ENCODE measurements at places on chromosomes 7 and 10. TPM values are rescaled to one million over a fixed set of nuclear protein-coding genes. Genes with fewer than 3 reads are reported as not detected.

GRCh38 chr10:18880530-18880929 is 168.1 kb upstream of the MALRD1 start:
- DNase-seq: no peak

DNA sequence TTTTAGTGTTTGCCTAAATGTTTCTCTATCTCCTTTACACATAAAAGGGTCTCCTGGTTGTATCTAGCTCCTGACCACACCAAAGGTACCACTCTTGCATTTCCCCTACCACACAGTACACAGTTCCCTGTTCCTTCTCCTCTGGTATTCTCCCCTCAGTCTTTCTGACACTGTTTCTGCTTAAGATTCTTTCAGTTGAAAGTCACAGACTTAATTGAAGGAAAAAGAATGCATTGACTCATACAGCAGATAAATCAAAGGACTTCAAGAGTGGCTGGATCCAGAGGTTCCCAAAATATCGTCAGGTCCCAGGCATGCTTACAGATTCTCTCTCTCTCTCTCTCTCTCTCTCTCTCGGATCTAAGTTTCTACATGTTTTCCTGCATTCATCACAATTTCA is 185.6 kb upstream of the LRGUK start:
- DNase-seq: no peak

- no peak for DNase-seq
These were observed 190.1 kb upstream of the STK17A start for GRCh38 chr7:43392638-43393330.

- DNase-seq: no peak
These were observed 86.0 kb downstream of the SEMA3E start for GRCh38 chr7:83562960-83563359.

DNA sequence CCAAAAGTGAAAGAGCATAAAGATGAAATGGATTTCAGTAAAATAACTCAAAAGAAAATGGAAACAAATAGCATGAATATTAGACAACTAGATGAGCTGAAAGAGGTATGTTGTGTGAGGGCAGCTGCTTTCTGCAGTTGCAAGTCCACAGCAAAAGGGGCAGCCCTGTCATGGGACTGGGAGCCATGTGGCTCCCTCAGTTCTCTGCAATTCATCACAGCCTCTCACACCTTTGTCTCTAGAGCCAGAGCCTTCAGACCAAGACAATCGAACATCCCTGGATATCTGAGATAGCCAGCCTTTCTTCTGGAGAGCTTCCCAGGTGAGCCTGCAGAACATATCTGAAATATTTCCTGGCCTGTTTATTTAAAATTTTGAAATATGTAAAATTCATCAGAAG is 538.7 kb downstream of the REEP3 start:
- DNase-seq: no peak

GRCh38 chr10:2917926-2918325 is 149.4 kb upstream of the PFKP start:
- DNase-seq: no peak

GRCh38 chr10:91434041-91434440 is 23.9 kb downstream of the HECTD2 start:
- DNase-seq: no peak

DNA sequence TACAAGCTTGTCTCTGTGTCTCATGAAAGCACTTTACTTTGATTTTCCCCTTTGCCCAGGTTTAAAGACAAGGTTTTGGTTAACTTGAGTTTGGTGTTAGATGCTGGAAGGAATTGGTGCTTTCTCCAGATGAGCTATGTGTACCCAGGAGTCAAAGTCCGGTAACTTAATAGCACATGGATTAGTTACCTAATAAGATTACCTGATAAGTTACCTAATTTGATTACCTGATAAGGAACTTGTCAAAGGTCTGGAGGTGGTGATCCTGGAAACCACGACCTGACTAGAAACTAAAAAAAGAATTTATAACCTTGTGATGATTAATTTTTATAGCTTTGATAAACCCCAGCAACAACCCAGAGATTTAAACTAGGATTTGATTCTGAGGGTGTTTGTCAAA is 269.9 kb upstream of the CACNA2D1 start:
- no peak for DNase-seq

DNA sequence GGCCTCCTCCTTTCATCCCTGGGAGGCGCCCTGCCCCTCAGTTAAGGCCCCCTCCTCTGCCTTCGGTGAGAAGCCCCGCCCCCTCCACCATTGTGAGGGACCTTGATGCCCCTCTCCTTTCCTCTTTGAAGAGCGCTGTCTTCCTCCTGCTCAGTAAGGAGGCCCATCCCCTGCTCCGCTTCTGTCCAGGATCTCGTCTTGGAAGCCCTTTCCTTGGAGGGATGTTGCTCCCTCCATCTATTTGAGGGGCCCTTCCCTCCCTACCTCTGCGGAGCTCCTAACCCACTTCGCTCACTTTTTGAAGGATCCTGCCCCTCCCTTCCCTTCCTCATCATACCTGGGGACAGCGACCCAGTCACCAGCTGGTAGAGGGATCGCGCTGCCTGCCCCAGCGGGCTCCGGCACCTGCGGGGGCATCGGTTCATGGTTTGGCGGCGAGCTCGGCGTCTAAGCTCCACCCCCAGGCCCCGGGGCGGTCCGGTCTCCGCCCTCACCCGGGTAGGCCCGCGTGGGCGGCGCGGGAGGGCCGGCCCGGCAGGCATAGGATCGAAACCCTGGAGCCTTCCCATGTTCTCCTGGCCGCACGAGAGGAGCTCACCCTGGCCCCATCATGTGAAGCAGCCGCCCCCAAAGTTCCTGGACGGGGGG is 4.1 kb downstream of the KCNIP2 start:
- DNase-seq: peak; percentile 44

DNA sequence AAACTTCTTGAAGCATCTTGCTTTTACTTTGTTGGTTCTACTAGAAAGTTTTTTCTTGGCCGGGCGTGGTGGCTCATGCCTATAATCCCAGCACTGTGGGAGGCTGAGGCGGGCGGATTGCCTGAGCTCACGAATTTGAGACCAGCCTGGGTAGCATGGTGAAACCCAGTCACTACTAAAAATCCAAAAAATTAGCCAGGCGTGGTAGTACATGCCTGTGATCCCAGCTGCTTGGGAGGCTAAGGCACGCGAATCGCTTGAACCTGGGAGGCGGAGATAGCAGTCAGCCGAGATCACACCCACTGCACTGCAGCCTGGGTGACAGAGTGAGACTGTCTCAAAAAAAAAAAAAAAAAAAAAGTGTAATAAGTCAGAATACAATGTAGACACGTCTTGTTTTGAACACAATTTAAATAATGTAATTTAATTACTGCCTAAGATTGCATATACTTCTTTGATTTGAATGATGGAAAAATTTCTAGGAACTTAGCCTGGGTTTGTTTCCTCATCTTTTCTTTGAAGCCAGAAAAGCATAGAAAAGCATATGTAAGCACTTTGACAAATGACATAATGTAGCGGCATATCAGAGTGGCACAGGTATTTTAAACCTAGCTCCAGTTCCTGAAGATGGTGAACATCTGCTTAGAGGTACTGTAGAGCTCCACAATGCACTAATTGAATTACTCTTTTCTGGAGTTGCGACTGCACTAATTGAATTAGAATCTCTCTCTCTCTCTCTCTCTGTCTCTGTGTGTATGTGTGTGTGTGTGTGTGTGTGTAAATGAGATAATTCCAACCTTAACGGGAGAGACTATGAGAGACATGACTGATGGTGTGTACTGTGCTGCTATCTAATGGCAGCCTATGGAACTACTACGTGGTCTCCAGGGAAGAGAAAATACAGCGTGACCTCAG is 87.8 kb downstream of the BTRC start:
- DNase-seq: no peak

DNA sequence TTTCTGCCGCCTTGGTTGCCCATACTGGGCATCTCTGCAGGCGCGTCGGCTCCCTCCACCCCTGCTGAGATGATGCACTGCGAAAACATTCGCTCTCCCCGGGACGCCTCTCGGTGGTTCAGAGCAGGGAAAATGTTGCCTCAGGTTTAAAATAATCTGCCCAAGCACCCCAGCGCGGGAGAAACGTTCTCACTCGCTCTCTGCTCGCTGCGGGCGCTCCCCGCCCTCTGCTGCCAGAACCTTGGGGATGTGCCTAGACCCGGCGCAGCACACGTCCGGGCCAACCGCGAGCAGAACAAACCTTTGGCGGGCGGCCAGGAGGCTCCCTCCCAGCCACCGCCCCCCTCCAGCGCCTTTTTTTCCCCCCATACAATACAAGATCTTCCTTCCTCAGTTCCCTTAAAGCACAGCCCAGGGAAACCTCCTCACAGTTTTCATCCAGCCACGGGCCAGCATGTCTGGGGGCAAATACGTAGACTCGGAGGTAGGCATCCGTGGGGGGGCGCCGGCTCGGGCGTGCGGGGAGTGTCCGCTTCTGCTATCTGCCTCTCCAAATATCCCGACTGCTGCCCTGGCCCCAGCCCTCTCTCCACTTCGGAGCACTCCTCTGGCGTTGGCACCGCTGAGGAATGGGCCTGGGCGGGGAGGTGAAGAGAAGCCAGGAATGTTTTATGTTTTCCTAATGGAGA is at the start of gene CAV1:
Gene CAV1, plus strand, starts transcription at position 428 of the 689 bp plus-strand sequence. Its CDS starts 27 bp downstream, at position 455.
- peak; percentile 83 for DNase-seq

- no peak for DNase-seq
These were observed 26.8 kb upstream of the FOXK1 start for GRCh38 chr7:4655311-4655710.

DNA sequence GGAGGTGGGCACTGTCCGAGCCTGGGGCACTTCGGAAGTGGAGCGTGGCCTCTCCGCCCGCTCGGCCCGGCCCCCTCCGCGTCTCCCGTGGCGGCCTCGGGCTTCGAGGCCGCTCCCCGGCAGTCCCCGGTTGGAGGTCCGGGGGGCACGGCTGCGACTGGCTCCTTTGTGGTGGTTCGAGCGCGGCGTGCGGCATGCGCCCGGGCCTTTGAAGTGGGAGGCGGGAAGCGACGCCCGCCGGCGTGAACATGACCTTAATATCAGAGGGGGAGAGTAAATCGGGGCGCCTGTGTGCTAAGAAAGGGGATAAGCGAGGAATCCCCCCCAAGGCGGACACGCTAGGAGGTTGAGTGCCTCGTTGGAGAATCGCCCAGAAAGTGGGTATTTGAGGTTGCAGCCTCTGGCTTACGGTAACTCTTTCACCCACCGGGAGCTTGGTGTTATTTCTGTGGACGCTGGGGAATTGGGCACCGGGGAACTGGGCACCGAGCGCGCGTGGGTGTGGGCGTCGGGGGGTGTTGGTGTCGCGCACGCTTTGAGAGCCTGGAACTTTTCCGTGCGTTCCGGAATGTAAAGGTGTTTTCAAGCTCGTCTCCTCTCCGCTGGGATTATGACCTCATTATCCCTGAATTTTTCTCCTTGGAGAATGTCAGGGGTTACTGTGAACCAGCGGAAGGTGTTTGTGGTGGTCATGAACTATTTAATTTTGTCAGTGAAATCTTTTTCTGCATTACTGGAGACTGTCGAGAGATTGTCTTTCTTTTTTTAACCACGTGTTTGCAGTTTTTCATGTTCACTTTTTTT is 660 bp downstream of the SUV39H2 start:
- no peak for DNase-seq

- DNase-seq: no peak
These were observed 77.1 kb downstream of the ITGB8 start for GRCh38 chr7:20407585-20408466.

DNA sequence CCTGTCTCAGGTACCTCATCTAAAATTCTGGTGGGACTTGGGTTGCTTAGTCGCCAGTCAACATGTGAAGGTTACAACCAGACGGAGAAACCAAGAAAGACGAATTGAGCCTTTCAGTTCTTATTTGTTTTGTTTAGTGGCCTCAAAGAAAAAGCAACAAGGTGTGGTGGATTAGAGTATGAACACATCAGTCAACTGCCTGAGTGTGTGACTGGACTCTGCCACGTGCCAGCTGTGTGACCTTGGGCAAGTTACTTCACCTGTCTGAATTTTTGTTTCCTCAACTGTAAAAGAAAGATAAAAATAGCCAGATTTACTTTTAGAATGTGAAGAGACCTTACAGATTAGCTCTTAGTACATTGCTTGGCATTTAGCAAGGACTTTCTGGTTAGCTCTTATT is 259.2 kb downstream of the CREB5 start:
- no peak for DNase-seq

GRCh38 chr10:52318136-52318701 is 4.1 kb downstream of the DKK1 start:
- no peak for DNase-seq

GRCh38 chr7:27143023-27143949 is at the start of gene HOXA5:
Gene HOXA5, minus strand, starts transcription at chr7:27143681. Its CDS starts 74 bp downstream, at chr7:27143607.
- peak; percentile 84 for DNase-seq

GRCh38 chr10:22875581-22875980 is 52.3 kb upstream of the ARMC3 start:
- DNase-seq: no peak

GRCh38 chr10:6958711-6959110 is 378.6 kb upstream of the PRKCQ start:
- DNase-seq: no peak

DNA sequence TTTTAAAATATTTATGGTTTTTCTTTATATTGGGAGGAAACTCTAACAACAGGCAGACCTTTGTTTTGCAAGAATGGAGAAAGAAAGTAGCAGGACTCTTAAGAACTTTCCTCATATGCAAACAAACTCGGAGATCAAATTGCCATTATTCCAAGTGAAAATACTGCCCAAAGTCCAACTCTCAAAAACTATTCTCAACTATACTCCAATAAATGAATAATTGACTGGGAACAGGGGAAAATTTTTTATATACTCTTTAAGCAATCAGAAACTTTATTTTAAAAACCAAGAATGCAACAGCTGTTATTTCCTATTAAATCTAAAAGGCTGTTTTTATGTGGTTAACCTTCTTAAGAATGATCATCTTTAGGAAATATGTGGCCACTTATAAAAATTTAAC is 101.9 kb downstream of the COL28A1 start:
- DNase-seq: no peak

DNA sequence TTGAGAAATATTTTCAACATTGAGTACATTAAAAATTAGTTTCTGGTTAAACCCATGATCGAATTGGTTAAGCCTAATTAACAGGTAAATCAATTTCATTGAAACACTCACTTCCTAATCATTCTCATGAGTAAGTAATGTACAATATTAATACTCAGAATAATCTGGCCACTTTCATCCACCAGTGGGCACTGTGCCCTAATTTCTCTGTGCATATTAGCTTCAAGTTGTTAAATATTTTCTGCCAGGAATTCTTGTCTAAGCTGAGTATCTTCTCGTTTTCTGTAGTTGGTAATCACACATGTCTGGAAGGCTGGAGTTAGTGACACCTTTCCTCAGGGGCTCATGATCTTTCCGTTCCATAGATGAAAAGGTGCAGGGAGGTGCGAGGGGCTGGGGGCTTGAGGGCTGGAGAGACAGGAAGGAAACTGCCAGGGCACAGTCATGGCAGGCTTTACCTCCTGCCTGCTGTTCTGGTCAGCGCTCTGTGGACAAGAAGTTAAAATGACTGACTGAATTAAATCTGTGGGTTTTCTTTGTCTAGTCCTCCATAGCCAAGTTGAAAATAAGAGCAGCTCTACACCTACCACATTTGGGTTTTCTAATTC is 71.9 kb downstream of the WIPF3 start:
- no peak for DNase-seq

GRCh38 chr7:39608278-39608677 is 15.1 kb upstream of the RALA start:
- DNase-seq: no peak

- DNase-seq: no peak
These were observed 61.7 kb upstream of the PPIF start for GRCh38 chr10:79285315-79286197.

NRCAM gene
- polyA plus RNA-seq: 0.55 TPM

PILRB gene
- 16.4 TPM for polyA plus RNA-seq

HOXA7 gene
- polyA plus RNA-seq: 6.2 TPM

CREM gene
- 36.1 TPM for polyA plus RNA-seq

NME8 gene
- not detected for polyA plus RNA-seq

PHYHIPL gene
- 0.10 TPM for polyA plus RNA-seq

CD36 gene
- 273 TPM for polyA plus RNA-seq

PKD2L1 gene
- polyA plus RNA-seq: not detected

EXOC4 gene
- polyA plus RNA-seq: 29.1 TPM

ENO4 gene
- polyA plus RNA-seq: not detected

CNOT4 gene
- polyA plus RNA-seq: 21.6 TPM

NPTX2 gene
- polyA plus RNA-seq: 6.8 TPM

Data from psoas muscle (tissue), 8 donors.